B cell (primary cell): ENCODE measurements at places on chromosomes 6 and 20.

GRCh38 chr20:32761417-32761830 is 761 bp upstream of the DNMT3B start:
- DNase-seq: no peak

GRCh38 chr20:44959638-44960102 is 527 bp downstream of the TOMM34 start:
- peak; percentile 69 for DNase-seq

GRCh38 chr6:48101290-48101689 is 9.7 kb downstream of the PTCHD4 start:
- DNase-seq: no peak

DNA sequence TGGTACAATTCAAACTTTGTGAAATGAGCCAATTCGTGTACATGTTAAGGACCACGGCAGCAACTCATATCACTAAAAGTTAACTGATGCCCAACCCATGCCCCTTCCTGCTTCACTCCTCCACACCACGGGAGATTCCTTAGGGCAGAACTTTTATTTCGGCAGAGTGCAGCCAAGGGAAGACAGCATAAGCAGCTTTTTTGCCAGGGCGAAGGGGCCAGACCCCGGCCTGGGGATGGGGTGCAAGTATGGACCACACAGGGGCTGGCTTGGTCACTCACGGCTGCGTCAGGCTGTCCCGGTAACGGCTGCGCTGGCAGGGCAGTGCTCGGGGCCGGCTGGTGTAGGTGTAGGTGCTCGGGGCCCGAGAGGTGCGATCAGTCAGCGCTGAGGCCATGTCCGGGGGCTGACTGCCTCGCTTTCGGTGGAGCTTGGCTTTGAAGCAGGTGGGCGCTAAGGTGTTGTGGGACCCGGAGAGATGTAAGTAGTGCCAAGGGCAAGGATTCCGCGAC is 792 bp downstream of the RSPH3 start:
- DNase-seq: no peak

GRCh38 chr6:26123675-26123946 is 36.4 kb downstream of the HFE start:
- no peak for DNase-seq

GRCh38 chr6:70080443-70081070 is 214.2 kb downstream of the COL19A1 start:
- no peak for DNase-seq

DNA sequence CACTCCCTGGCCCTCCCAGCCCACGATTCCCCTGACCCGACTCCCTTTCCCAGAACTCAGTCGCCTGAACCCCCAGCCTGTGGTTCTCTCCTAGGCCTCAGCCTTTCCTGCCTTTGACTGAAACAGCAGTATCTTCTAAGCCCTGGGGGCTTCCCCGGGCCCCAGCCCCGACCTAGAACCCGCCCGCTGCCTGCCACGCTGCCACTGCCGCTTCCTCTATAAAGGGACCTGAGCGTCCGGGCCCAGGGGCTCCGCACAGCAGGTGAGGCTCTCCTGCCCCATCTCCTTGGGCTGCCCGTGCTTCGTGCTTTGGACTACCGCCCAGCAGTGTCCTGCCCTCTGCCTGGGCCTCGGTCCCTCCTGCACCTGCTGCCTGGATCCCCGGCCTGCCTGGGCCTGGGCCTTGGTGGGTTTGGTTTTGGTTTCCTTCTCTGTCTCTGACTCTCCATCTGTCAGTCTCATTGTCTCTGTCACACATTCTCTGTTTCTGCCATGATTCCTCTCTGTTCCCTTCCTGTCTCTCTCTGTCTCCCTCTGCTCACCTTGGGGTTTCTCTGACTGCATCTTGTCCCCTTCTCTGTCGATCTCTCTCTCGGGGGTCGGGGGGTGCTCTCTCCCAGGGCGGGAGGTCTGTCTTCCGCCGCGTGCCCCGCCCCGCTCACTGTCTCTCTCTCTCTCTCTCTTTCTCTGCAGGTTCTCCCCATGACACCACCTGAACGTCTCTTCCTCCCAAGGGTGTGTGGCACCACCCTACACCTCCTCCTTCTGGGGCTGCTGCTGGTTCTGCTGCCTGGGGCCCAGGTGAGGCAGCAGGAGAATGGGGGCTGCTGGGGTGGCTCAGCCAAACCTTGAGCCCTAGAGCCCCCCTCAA is at the start of gene LTA:
Gene LTA (plus strand): TSS at position 249 of the 871 bp plus-strand sequence. CDS start 454 bp downstream, at position 703.
- DNase-seq: peak; percentile 87

- no peak for DNase-seq
Observed at GRCh38 chr6:44682280-44682679, 294.8 kb downstream of the CDC5L start.

- no peak for DNase-seq
Observed at GRCh38 chr6:68343901-68344300, 291.2 kb upstream of the ADGRB3 start.

GRCh38 chr20:43408848-43409576 is 48.7 kb upstream of the SRSF6 start:
- DNase-seq: no peak

- no peak for DNase-seq
Observed at GRCh38 chr6:110422444-110422822, 7.1 kb upstream of the DDO start.

DNA sequence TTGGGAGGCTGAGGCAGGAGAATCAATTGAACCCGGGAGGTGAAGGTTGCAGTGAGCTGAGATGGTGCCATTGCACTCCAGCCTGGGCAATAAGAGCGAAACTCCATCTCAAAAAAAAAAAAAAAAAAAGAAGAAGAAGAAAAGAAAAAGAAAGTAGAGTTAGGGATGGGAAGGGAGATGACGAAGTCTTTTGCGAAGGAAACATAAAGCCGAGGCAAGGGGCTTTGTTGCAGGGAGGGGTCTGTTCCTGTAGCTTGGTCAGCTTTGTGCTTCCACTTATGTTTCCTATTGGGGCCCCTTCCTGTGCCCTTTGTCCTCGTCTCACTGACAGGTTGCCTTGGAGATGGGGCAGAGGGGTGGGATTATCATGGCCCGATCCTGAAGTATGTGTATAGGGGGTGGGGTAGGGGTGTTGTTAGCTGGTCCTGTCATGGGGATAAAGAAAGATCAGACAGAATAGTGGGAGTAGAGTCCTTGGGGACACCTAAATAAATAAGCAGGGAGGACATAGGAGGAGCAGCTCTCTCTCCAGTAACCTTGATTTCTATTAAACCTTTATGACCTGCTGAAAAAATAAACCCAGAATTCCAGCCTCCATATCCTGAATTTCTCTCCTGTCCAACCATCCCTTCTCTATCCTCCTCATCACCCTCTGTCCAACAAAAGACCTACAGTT is 1.1 kb upstream of the CLIC1 start:
- peak; percentile 53 for DNase-seq

GRCh38 chr20:19915111-19915798 is 101.9 kb upstream of the NAA20 start:
- peak; percentile 47 for DNase-seq

DNA sequence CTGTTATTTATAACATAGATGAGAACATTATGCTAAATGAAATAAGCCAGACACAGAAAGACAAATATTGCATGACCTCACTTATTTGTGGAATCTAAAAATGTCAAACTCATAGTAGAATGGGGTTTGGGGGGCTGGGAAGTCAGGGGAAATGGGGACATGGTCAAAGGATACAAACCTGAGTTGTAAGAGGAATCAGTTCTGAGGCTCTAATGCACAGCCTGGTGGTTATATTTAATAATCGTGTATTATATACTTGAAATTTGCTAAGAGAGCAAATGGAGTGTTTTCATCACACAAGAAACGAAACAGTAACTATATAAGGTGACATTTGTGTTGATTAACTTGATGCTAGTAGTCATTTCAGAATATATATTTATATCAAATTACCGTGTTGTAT is 40.8 kb upstream of the GFOD1 start:
- DNase-seq: no peak

DNA sequence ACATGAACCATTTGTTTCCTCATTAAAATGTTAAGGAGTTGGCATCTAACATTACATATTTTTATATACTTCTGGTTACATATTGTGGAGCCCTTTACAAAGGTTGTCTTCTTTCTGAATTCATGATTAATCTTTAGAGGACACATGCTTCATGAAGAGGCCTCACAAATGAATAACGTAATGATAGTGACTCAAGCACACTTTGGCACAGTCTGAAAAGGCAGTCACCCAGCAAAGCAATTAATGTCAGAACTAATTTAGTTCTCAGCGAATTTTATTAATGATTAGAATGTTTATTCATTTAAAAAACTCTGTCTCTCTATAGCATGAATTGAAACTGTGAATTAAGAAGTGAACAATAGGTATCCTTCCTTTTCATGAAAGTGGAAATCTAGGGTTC is 854.2 kb downstream of the PHF3 start:
- no peak for DNase-seq

DNA sequence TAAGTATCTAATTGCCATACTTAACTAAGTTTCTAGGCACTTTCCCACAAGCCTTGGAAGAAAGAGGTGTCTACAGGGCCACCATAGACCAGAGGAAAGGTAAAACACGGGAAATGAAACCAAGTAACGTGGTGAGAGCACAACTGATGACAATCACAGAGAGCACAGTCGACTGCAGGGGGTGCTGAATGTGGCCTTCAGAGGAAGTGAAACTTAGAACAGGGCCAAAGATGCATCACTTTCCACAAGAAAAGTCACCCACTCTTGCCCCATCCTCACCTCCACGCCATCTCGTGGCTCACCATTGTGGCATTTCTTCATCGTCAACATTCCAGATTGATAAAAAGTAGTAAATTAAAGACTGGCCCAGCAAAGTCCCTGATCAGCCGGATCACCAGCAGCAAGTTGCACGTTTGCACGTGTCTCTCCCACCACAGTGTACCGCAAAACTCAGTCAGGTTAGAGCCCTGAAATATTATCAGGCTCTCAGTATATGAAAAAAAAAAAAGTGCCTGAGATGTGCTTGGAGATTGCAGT is 31.4 kb downstream of the HIVEP2 start:
- peak; percentile 92 for DNase-seq

DNA sequence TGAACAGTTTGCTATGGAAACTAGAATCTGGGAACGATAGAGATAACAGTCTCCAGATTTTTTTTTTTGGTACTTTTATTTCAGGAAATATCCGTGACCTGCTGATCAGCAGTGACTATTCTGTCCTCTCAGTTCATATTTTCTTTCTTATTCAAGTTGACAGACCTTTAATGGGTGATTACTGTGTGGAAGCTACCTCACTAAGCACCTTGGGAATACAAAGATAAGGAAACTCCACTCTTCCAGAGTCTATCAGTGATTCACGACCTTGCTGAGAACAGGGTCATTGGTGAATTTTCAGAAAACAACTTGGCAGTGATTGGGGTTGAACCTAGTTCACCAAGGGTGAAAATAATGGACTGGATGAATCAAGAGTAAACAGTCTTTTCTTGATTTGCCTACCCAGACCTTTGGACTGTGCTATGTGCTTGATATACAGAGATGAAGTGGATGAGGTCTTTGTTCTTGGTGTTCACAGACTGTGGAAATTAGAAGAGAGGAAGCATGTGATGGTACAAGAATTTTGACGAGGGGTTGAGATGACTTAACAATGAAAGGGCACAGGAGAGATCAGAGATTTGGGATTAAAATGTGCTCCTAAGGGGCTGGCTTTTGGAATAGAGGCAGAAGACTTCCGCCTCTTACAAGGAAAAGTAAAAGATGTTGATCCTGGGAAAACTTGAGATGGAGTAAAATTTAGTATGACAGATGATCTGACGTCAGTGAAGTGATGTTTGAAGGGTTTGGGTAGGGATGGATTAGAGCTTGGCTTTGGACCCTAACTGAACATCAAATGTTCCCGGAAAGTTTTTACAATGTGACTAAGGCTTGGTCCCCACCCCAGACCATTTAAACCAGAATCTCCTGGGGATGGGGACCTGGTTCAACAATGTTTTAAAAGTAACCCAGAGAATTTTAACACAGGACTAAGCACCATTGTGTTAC is 1.2 kb downstream of the KAT14 start:
- no peak for DNase-seq

GRCh38 chr20:31819083-31819784 is at the start of gene MYLK2:
TSS of gene MYLK2 (plus strand) at chr20:31819356. CDS start at chr20:31819581, 225 bp downstream.
- no peak for DNase-seq

DNA sequence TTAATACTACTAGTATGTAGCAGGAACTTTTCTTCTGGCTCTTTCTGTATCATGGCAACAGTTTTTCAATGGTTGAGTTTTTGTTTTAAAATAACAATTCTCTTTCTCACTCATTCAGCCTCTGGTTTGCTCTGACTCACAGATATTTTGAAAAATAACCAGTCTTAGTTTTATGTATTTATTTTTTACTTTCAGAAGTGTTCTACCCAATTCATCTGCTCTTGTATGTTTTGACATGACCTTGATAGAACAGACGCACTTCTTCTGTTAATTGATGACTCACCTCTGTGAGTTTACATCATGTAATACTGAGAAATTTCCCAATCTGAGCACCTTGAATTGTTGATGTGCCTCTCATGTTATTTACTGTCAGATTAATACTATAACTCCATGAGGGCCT is 178.9 kb downstream of the SASH1 start:
- no peak for DNase-seq

DNA sequence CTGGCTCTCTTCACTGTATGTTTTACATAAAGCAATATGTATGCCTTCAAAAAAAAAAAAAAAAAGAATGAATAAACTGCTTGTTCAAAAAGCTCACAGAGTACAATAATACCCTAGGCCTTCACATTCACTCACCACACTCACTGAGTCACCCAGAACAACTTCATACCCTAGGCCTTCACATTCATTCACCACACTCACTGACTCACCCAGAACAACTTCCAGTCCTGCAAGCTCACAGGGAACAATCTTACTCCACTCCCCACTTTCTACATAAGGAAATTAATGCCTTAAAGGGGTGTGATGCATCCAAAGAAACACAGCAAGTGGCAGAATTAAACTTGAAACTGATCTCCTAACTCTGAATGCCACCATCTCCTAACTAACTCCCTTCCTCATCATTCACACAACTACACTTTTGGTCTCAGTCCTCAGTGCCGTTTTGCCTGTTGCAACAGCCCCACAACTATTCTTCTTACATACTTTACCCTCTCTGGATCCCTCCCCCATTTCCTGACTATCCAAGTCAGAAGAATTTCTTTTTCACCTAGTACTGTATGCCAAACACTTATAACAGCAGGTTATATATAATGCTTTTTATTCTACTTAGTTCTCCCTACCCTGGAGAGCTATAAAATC is 34.2 kb downstream of the NHSL1 start:
- no peak for DNase-seq

GRCh38 chr6:56366141-56366852 is 118.9 kb upstream of the COL21A1 start:
- DNase-seq: no peak

DNA sequence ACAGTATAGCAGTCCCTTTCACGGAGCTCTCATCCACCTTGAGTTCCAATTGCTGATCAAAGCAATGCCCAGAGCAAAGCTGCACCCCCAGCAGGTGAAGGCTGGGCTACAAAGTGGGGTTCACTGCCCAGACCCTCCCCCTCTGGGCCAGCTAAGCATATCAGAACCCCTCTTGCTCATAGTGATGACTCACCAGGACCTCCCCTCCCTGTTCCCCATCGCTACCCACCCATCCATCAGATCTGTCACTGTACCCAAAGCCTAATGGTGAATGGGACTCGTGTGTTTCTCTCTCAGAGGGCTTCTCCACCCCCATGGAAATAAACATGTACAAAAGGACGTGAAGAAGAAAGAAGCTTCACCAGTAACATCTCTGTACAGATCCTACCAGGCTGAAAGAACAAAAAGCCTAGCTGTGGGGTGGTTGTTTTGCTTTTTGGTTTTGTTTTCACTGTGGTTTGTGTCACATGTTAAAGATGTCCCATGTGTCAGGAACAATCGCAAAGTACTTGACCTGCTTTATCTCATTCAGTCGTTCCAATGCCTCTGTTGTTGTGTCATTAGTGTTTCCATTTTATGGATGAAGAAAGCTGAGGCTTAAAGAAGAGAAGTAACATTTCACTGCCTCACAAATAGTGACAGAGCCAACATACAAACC is 518.5 kb downstream of the CD83 start:
- DNase-seq: peak; percentile 64
